Retinal pigment epithelial cell (primary cell): ENCODE measurements at places on chromosomes 2 and 18.

- no peak for DNase-seq
Observed at GRCh38 chr2:222362336-222362735, 62.0 kb upstream of the SGPP2 start.

DNA sequence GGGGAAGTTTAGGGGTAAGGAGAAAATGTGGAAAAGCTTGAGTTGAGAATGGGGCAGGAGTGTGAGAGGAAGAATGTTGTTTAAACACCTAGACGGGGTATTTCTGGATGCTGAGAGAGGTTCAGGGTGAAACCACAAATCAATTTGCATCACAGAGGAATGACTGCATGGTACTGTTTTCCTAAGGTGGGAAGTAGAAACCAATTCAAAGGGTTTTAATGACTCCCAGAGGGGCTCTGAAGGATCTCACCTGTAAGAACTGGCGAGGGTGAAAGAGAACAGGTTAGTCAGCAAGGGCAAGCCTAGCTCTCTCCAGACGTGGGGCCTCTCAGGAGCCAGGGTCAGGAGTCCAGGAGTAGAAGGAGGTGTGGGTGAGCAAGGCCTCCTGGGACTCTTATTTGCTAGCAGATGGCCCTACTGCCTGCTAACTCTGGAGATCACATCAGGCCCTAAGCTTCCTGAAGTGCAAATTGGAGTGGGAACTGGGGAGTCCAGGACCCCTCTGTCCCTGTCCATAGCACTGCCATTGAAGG is 133.0 kb upstream of the CELF4 start:
- no peak for DNase-seq

DNA sequence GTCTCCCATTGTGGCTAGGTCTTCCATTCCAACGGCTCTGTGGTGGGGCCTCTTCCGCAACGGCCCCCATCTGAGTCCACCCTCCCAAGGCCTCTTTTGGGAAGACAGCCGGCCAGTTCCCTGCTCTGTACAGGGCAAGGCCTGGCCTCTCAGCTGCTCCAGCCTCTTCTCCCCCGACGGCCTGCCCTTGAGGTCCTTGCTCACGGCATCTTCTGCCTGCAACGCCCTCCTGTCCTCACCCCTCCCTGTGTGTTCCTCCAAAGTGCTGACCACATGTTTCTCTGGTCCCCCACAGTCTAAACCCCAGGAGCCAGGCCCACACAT is 16.0 kb downstream of the HS6ST1 start:
- DNase-seq, result no peak

DNA sequence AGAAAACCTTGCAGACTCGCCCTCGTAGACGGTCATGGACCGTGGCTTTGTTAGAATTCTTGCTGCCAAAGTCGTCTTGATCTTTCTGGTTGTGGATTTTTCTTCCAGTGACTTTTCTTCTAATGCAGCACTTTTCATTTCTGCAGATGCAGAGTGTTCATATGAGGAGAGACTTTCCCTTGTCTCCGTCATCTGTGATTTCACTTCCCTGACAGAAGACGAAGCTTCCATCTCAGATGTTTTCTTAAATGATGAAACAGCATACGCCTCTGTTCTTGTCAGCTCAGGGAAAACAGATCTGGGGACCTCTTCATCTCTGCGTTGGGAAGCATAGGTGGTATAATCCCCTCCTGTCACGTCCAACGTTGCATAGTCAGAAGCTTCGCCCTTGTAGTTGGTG is 50.9 kb downstream of the PLEKHA3 start:
- no peak for DNase-seq

GRCh38 chr2:98524168-98524567 is 79.5 kb downstream of the INPP4A start:
- no peak for DNase-seq

DNA sequence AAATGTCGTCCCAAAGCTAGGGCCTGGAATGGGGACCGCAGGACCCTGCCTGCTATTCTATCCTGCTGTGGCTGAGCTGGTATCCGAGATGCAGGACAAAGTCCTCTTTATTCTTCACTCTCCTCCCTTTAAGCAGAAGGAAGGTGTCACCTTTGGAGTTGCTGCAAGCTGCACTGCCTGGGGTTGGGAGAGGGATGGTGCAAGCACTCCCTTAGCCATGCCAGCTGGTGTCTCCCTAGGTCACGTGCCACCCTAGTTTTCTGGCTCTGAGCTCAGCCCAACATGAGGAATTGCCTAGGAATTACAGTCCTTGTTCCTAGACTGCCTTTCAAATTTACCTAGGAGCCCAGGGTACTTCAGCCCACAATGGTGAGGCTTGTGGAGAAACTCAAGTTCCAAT is 21.4 kb upstream of the FAM228A start:
- no peak for DNase-seq

DNA sequence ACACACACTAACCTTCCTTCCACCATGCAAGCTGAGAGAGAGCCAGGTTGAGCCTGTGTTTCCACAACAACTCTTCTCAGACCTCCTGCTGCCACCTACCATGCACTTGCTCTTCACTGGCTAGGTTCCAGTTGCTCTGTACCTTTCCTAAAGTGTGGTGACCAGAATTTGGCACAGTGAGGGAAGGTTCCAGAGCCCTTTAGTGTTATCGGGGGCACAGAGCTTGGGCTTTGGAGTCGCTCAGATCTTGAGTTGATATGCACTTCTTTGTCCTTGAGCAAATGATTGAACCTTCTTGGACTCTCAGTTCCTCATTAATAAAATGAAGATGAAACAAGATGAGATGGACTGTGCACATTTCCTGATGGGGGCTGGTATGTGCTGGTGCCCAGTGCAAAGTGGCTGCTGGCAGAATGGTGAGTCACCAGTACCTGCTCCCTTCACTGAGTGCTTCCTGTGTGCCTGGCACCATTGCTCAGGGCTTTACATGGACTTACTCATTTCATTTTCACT is 47.1 kb downstream of the NEDD4L start:
- no peak for DNase-seq

DNA sequence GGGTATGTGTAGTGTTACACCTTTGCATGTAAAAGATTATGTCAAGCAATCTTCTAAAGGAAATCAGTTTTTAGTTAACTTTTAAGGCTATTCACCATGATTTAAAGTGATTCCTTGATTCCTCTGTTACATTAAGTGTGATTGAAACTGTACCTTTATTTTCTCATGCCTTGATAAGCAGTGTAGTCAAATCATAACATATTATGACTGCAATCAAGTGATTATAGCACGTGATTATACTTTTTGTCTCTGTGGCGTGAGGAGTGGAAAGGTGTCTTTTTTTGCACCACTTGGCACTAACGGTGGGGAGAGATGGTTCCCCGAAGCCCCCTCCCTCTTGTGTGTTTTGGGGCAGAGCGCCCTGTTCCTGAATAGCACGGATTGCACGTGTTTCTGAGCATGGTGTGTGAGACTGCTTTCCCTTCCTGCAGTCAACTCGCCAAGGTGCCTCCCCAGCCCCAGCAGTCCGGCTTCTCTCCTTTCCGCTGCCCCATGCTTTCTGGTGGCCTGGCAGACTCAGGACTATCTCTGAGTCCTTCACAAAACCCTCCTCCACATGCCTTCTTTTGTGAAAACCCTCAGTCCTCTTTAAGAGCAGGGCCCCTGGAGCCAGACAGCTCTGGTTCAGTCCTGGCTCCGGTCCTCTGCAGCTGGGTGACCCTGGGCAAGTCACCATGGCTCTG is 68.4 kb downstream of the AGAP1 start:
- no peak for DNase-seq

GRCh38 chr2:86225581-86225980 is 26.3 kb downstream of the MRPL35 start:
- DNase-seq, result no peak

DNA sequence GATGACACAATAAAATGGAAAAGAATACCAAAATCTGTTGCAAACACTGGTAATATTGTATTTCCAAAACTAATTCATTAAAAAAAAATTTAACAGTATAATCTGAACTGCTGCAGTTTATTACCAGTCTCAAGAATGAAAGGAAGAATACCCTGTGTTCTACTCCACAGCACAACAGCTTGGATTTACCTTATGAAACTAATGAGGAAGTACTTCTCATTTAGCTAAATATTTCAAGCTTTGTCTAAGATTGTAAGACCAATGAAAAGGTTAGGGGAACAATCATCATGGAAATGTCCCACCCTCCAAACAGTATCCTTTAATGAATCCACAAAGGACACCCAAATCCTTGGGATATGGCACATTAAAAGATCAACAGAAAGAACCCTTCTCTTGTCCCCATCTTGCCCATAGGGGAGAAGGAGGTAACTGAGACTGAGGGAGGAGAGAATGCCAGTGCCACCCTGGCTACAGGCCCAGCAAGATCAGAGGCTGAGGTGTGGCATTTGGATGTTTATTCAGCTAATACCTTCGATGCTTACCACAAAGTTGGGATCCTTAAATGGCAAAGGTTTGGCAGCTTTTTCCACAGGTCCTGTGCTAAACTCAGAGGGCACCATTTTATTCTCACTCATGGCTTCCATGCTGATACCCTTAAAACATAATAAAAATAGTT is 17.7 kb downstream of the INO80C start:
- no peak for DNase-seq

GRCh38 chr2:40430776-40431599 is 20.9 kb downstream of the SLC8A1 start:
- no peak for DNase-seq

DNA sequence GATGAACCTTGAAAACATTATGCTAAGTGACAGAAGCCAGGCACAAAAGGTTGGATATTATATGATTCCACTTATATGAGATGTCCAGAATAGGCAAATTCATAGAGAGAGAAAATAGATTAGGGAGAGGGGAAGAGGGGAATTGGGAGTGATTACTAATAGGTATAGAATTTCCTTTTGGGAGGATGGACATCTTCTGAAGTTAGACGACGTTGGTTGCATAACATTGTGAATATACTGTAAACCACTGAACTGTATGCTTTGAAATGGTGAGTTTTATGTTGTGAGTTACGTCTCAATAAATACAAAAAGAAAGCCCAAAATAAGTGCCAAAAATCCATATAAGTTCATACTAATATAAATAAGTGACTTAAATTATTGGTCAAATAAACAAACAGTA is 18.6 kb upstream of the CYP26B1 start:
- DNase-seq, result no peak

DNA sequence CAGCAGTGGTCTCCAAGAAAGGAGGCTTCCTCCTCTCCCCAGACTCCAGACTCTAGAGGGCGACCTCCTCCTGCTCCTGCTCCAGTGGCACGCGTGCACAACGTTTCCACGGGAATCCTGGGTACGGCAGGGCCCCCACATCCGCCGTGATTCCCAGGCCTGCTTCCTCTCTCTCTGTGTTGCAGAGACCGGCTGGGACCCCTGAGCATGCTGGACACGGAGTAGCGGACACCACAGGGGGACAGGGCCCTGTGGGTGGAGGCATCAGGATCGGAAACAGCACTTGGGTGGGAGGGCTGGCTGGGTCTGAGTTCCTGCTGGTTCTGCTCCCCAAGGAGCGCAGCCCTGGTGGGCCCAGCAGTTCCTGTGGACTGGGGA is 75.9 kb upstream of the SLC35G4 start:
- no peak for DNase-seq

DNA sequence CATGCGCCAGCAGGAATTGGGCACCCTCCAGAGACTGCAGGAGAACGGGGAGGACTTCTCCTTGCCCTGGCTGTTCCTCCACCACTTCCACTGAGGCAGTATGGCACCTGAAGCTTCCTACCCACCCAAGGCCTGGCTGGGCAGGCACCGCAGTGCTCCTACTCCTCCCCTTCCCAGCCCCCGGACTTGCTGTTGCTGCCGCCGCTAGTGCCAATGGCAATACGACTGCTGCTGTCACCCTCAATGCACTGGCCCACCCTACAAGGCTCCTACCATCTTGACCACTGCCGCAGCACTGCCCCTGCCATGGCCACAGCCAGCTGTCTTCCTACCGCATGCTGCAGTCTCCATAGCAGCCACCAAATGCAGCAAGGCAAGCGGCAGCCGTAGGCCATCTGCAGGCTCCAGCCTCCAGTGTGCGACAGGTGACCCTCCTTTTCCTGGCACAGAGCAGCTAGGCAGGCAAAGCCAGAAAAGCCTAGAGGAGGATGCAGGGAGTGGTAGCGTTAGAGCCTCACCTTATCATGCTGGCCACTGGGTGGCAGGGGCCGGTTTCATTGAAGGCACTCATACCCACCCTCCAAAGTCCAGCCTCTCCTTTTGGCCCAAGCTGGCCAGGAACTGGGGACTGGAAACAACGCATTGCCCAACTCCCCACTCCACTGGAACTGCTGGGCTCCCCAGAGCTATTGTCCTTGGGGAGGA is 47.4 kb upstream of the ANKRD62 start:
- no peak for DNase-seq

- DNase-seq, result no peak
Observed at GRCh38 chr2:190794377-190794776, 86.2 kb upstream of the GLS start.

DNA sequence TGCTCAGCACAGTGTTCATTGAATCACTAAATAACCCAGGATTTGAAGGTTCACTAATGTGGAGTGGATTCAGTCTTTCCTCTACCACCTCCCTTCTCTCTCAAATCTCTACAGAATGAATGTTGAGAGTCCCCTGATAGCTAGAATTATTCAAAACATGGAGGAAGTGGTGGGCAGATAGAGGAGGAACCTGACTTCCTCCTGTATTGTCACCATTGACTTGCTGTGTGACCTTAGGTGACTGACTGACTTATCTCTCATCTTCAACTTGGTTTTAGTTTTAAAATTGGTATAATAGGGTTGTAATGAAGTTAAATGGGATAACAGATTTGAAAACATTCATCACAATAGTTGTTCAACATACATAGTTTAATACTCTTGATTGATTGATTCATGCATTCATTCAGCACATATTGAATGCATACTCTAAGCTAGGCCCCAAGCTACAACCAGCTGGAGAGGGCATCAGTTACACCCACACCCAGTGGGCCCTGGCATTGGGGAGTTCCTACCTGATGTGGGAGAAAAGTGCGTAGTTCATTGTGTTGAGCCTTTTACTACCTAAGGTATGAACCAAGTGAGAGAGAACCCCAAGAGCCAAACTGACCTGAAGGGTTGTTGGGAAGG is 96.0 kb downstream of the WDR7 start:
- no peak for DNase-seq

GRCh38 chr2:111219285-111219684 is 98.6 kb downstream of the BCL2L11 start:
- DNase-seq, result no peak

DNA sequence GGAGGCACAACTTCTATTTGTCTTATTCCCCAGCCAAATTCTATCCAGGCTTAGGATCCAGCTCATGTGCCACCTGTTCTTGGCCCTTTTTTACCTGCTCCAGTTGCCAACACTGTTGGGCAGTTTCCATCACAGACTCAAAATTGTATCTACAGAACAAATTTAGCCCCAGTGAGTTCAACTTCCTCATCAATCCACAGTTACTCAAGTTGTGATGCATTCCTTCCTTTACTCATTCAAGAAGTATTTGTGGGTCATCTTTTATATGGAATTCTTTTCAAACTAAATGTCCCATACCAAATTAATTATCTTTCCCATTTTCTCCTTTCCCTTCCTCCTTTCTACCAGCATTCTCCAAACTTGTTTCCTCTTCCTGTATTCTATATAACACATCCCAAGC is 12.7 kb upstream of the DDX18 start:
- no peak for DNase-seq
